ENCODE measurements at places on chromosomes 1 and 21.
A peak's percentile ranks its signal among the peaks of the same experiment; 100 is the strongest.

- no peak for DNase-seq
Measured at GRCh38 chr1:121483234-121483633, 298.5 kb downstream of the SRGAP2C start.

DNA sequence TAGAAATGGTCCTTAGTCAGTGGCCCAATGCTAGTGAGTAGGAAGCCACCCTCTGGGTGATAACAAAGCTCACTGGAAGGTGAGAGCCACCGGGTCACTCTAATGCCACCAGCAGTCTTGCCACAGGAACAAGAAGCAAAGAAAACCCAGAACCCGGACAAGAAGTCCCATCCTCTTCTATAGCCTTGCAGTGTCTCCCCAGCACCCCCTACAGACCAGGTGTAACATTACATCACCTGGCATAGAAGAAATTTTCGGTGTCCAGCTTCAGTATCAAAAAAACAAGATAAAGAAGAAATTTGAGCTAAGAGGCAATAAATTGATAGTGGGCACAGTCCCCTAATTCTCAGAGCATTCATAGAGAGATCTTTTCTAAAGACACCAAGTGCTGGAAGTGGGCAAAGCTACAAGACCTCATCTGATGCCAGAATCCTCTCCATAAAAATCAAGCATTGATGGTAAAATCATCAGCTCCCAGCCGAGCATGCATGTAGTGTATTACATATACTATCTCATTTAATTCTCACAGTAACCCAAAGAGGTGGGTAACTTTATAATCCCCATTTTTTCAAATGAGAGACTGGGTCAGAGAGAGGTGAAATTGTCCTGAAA is 491.0 kb downstream of the MATN1 start:
- DNase-seq: peak; percentile 44

DNA sequence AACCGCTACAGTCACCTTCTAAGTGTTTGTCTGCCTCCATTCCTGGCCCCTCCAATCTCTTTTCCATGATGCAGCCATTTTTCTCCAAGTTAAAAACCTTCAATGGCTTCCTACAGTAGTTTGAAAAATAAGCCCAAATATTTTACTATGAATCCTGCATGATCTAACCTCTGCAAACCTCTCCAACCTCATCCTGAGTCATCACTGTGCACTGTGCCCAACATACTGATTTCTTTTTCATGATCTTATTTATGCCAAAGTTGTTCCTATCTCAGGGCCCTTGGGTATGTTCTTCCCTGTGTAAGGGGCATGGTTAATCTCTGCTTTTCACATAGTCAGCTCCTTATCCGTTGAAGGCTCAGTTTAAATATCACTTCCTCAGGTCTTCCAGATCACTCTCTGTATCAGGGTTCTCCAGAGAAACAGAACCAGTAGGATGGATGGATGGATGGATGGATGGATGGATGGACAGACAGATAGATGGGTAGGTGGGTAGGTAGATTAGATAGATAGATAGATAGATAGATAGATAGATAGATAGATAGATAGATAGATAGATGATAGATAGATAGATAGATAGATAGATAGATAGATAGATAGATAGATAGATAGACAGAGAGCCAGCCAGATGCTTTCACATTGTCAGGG is 18.1 kb upstream of the PTPN14 start:
- DNase-seq: no peak

- DNase-seq: no peak
Measured at GRCh38 chr1:31027693-31028526, 37.6 kb downstream of the PUM1 start.

DNA sequence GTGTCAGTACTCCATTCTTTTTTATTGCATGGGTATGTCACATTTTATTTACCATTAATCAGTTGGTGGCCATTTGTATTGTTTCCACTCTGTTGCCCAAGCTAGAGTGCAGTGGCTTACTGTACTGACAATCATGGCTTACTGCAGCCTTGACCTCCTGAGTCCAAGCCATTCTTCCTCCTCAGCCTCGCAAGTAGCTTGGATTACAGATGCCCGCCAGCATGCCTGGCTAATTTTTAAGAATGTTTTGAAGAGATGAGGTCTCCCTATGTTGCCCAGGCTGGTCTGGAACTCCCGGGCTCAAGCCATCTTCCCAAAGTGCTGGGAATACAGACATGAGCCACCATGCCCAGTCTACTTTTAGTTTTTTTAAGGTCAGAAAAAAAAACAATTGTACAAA is 813 bp upstream of the SFT2D2 start:
- no peak for DNase-seq

DNA sequence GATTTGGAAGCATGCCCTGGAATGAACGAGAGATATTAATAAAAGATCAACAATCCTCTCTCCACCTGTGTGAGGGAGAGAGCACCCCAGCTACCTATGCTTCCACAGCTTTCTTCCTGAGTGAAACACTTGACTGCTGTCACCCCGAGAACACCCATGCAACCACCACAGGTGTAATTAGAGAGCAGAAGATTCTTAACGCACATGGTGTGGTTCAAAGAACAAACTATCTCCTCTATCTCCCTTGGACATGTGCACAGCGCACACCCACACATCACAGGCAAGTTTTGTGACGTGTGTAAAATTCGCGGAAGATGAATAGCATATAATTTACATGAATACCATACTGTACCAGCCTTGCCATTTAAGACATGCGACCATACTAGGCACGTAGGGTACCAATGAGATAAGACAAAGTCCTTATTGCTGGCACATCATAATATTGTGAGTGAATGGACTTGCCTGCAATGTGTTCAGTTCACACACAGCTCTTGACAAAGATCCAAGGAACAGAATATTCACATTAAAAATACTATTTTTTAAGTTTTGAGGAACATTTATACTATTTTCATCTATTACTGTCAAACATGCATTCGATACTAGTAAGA is 11.6 kb downstream of the ERRFI1 start:
- no peak for DNase-seq
